CD8-positive, alpha-beta memory T cell (primary cell): ENCODE measurements at places on chromosomes 4 and X.

GRCh38 chr4:186570193-186570996 lies 15.0 kb upstream of the MTNR1A start:
- no peak for DNase-seq
- H3K4me3 ChIP-seq, result no peak overlapping the region
- H3K27me3 ChIP-seq, result no peaks in the 10 kb centered on the region
- no peaks in the 10 kb centered on the region for H3K4me1 ChIP-seq
- H3K36me3 ChIP-seq, result no peaks in the 10 kb centered on the region

- DNase-seq, result no peak
- no peaks in the 10 kb centered on the region for H3K27me3 ChIP-seq
- H3K4me3 ChIP-seq, result no peak overlapping the region
- H3K36me3 ChIP-seq, result no peaks in the 10 kb centered on the region
- H3K4me1 ChIP-seq, result no peaks in the 10 kb centered on the region
- H3K27ac ChIP-seq, result no peak overlapping the region
Observed at GRCh38 chr4:68123525-68123924, 6.1 kb downstream of the TMPRSS11F start.

DNA sequence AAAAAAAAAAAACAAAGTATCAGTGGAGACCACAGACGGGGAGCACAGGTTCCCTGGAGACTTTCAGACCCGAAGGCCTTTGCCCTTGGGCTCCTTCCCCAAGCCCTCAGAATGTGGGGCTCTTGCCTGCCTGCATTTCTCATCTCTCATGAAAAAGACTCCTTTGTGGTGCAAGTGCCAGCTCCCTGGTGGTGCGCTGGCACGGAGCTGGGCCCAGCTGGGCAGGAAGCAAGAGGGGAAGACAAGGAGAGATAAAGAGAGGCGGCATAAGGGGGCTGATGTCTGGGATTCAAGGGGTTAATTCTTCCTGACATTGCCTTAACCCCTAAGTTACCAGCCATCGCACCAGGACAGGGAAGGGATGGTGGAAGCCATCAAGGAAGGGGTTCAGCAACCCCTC lies 21.8 kb downstream of the NLGN3 start:
- DNase-seq, result no peak
- H3K4me1 ChIP-seq, result no peaks in the 10 kb centered on the region
- no peaks in the 10 kb centered on the region for H3K27me3 ChIP-seq
- no peak overlapping the region for H3K4me3 ChIP-seq
- H3K27ac ChIP-seq, result no peak overlapping the region
- no peaks in the 10 kb centered on the region for H3K36me3 ChIP-seq

GRCh38 chrX:131394384-131394783 lies 105.3 kb upstream of the IGSF1 start:
- no peak for DNase-seq
- H3K4me1 ChIP-seq, result no peaks in the 10 kb centered on the region
- no peak overlapping the region for H3K27ac ChIP-seq
- no peaks in the 10 kb centered on the region for H3K36me3 ChIP-seq
- H3K4me3 ChIP-seq, result no peak overlapping the region
- no peaks in the 10 kb centered on the region for H3K27me3 ChIP-seq

GRCh38 chr4:40612831-40613230 lies 16.8 kb downstream of the RBM47 start:
- H3K27ac ChIP-seq, result no peak overlapping the region
- no peak overlapping the region for H3K4me3 ChIP-seq
- no peaks in the 10 kb centered on the region for H3K27me3 ChIP-seq
- no peaks in the 10 kb centered on the region for H3K36me3 ChIP-seq

DNA sequence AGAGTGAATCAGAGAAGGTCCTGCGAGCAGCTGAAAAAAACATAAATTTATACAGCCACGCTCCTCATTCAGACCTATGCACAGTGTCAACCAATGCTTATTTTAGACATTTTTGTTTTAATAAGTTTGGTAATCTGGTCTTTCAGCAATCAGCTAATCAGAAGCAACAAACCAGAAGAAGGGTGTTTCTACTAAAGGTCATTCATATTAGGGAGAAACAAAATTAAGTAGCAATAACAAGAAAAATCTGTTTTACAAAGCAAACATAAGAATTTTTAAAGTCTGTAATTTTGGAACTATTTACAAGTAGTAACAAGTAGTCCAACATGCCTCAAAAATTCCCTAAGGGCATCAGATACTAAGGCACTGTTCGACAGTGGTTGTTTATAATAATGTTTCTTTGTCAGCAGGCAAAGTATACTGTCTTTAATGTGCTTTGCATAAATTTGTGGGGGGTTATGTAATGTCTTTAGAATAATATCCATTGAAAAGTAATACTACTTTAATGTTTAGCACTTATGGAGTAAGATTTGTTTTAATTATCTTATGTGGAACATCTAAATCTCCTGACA lies 82.8 kb downstream of the PHOX2B start:
- no peaks in the 10 kb centered on the region for H3K4me1 ChIP-seq
- no peak overlapping the region for H3K27ac ChIP-seq
- no peak overlapping the region for H3K4me3 ChIP-seq
- no peaks in the 10 kb centered on the region for H3K27me3 ChIP-seq
- DNase-seq, result no peak
- H3K36me3 ChIP-seq, result no peaks in the 10 kb centered on the region
